Stimulated activated CD4-positive, alpha-beta T cell treated with anti-CD3 and anti-CD28 coated beads, Interleukin-4, amount 100 ng/mL, for 4 hours (primary cell): ENCODE measurements at places on chromosomes 4 and X.

GRCh38 chr4:158327525-158327924 is 117.2 kb downstream of the TMEM144 start:
- no peak for DNase-seq

GRCh38 chr4:170497689-170498088 is 407.9 kb upstream of the AADAT start:
- no peak for DNase-seq

- no peak for DNase-seq
These were observed 14.3 kb downstream of the FAM9C start for GRCh38 chrX:13029887-13030771.

DNA sequence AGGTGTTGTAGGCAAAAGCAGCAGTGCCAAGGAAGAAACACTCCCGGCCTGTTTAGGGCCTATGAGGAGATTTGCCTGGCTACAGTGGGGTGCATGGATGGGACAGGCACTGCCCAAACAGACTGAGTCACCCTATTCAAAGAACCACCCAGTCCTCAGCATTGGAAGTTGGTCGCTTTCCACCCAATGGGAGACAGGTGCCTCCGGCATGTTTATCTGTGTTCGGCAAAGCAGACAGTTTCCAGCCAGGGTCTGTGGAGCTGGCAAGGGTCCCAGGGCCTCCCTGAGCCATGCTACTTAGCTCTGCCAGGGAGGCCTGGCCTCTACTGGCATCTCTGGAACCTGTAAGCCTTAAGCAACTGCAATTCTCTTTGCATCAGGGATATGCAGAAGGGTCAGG is 165.1 kb upstream of the ATP6AP2 start:
- no peak for DNase-seq

GRCh38 chrX:39815631-39816030 is 282.1 kb downstream of the BCOR start:
- no peak for DNase-seq

- DNase-seq, result no peak
These were observed 60.5 kb upstream of the TRIM2 start for GRCh38 chr4:153143527-153144348.

- no peak for DNase-seq
These were observed 25.6 kb downstream of the IQSEC2 start for GRCh38 chrX:53255738-53256191.

DNA sequence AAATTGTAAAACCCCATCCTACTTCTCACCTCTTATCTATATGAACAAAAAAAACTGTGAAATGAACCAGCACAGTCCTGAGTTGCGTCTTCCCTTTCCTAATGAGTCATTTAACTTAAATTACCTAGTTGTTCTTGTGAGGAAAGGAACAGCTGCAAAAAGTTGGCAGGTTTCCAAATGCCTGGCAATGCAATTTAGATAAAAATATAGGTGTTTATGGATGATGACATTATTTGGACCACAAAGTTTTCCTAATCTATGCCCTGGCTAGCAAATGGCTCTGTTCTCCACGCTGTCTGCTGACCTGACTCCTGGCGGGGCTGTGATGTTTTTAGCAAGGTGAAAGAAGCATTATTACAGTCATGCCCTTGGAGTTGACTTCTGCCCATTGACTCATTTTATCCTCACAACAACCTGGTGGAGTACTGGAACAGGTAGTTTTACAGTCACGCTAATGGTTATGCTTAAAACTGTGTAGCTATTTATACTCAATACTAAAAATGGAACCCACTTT is 29.8 kb upstream of the RELL1 start:
- no peak for DNase-seq

- DNase-seq, result no peak
These were observed 121.0 kb upstream of the MYOZ2 start for GRCh38 chr4:119014658-119015057.

DNA sequence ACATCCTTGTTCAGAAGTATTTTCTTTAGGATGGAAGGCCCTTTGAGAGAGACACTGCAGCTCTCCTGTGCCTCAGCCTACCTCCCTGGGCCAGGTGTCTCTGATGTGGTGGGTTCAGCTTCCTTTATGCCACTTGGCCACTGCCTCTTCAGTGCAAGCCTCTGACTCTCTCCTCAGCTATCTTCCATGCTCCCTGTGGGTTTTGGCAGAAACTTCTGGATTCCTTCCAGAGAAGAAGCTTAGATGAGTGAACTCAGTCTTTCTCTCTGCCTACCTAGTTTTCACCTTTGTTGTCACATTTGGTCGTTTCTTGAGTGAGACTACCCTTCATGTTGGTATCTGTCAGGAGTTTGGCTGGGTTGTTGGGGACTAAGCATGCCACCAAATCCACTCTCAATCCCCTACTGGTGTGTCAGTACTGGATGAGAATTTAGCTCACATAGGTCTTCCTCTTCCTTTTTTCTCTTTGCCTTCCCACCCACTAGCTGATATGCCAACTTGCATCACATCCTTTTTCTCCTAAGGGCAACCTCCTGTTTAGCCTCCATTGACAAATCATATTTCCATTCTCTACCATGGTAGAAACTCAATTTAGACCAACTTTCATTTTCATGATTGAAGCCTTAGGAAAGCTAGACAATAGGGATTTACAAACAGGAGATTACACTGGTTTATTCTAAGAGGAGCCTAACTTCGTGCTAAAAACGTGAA is 32.0 kb downstream of the IL15 start:
- DNase-seq, result no peak

DNA sequence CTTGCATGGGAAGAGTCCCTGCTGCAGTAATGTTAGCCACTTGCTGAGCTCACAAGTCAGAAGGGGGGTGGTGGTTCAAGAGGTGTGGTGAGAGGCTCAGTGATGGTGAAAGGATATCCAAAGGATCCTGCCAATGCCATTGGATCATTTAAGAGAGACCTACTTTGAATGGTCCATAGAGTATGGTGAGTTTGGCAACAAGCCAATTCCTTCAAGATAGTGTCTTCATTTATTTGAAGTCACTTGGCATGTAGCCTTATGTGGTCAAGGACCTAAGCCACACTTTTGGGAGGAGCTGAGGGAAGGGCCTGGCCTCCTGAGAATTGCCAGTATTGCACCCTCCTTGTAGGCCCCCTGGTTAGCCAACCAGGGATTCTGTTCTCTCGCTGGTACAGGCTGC is 87.9 kb downstream of the TSPAN7 start:
- DNase-seq, result no peak
